Stomach (tissue), 19 donors: ENCODE measurements at places on chromosomes 4 and X. TPM values are rescaled to one million over a fixed set of nuclear protein-coding genes. Genes with fewer than 3 reads are reported as not detected.

The SASH3 gene
- total RNA-seq, result 0.58 TPM

The BEX1 gene
- not detected for total RNA-seq

The ITM2A gene
- not detected for total RNA-seq

The GPRASP2 gene
- total RNA-seq, result 0.58 TPM

The NAA11 gene
- not detected for total RNA-seq

The DOK7 gene
- 8.0 TPM for total RNA-seq

The HELQ gene
- total RNA-seq, result 21.3 TPM

The SSX2B gene
- total RNA-seq, result not detected

The USP51 gene
- total RNA-seq, result 2.2 TPM

The CXorf51B gene
- not detected for total RNA-seq

The HS3ST1 gene
- total RNA-seq, result not detected

The CDS1 gene
- total RNA-seq, result 62.6 TPM

The PDZD4 gene
- total RNA-seq, result 6.7 TPM

The PAPSS1 gene
- 102 TPM for total RNA-seq

The PLXNB3 gene
- 43.3 TPM for total RNA-seq

The TCEAL2 gene
- total RNA-seq, result not detected

The RASGEF1B gene
- 32.9 TPM for total RNA-seq

The HPSE gene
- total RNA-seq, result 1.8 TPM

The PABPC5 gene
- total RNA-seq, result 0.58 TPM

The SULT1B1 gene
- total RNA-seq, result 58.9 TPM

The CLIC2 gene
- 3.6 TPM for total RNA-seq

The SORCS2 gene
- under 0.01 TPM for total RNA-seq

The PRAF2 gene
- 5.9 TPM for total RNA-seq

The MTNR1A gene
- total RNA-seq, result not detected

The ZCCHC18 gene
- total RNA-seq, result not detected

The ARAP2 gene
- total RNA-seq, result 12.7 TPM

The MAGEA2B gene
- total RNA-seq, result not detected

The VCX3B gene
- not detected for total RNA-seq

The APOO gene
- total RNA-seq, result 5.3 TPM

The TMPRSS11D gene
- total RNA-seq, result not detected

The SHROOM4 gene
- 2.7 TPM for total RNA-seq

The AFF2 gene
- 84.0 TPM for total RNA-seq

The IL3RA gene
- 3.6 TPM for total RNA-seq

The CLGN gene
- 7.6 TPM for total RNA-seq

The INPP4B gene
- total RNA-seq, result 19.4 TPM

The RTL9 gene
- total RNA-seq, result not detected

The IGBP1 gene
- total RNA-seq, result 37.5 TPM

The HSD17B10 gene
- 36.2 TPM for total RNA-seq

The AP1S2 gene
- 8.1 TPM for total RNA-seq

The C4orf51 gene
- not detected for total RNA-seq

The FAM9C gene
- total RNA-seq, result not detected

The SSX2 gene
- total RNA-seq, result not detected

The MAGEA12 gene
- not detected for total RNA-seq

The TMEM150C gene
- total RNA-seq, result 6.7 TPM

The TEX11 gene
- not detected for total RNA-seq

The STBD1 gene
- total RNA-seq, result 29.3 TPM

The PCDH10 gene
- 0.29 TPM for total RNA-seq

The TMSB15C gene
- total RNA-seq, result 1.6 TPM

The KIAA1210 gene
- total RNA-seq, result not detected

The SRPX2 gene
- 8.9 TPM for total RNA-seq

The IDS gene
- 66.4 TPM for total RNA-seq

The CLNK gene
- total RNA-seq, result not detected

The ACSL4 gene
- total RNA-seq, result 53.4 TPM

The PROM1 gene
- 119 TPM for total RNA-seq

The SLIT2 gene
- 5.8 TPM for total RNA-seq
